ENCODE measurements at places on chromosomes 4 and X.

GRCh38 chrX:38220415-38221390, at the start of gene SRPX:
TSS of gene SRPX (minus strand) at chrX:38220871. CDS start at chrX:38220792, 79 bp downstream.
- no peak for DNase-seq

DNA sequence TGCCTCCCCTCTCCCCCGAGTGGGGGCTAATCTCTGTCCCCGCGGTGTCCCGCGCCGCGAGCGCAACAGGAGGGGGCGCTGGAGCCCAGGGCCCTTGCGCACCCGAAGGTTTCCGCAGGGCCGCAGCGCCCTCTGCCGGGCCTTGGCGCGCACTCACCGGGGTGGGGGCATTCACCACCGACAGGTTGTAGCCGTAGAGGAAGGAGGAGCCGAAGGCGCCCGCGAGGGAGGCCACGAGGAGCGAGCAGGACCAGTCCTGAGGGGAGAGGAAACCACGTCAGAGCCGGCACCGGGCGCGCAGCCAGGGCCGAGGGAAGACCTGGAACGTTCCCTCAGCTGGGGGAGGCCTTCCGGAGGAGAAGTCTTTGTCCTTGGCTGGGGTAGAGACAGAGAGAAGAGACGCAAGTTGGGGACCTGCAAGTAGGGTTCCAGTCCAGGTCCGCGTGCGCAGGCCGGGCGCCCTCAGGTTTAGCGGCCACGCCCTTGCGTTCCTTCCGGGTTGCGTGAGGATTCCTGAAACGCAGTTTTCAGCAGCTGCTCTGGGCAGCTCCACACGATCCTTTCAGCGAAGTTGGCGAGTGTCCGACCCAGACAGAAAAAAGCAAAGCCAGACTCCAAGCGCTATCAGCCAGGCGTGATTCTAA, 2.4 kb downstream of the SLC2A9 start:
- DNase-seq = peak; percentile 95

DNA sequence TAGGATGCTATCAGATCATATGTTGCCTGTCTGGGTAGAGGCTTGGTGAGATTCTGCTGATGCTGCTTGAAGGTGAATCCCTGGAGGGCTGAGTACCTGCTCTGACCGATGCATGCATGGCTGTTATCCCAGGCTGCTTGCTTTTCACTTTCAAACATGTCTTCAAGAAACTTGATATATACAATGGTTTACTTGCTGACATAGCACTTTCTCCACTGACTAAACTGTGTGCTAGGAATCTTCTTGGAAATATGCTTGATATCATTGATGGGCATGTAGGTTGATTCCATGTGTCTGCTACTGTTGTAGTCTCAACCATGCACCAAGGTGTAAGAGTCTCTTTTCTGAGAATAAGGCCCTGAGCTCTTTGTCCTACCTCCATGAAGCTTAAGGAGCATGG, 79.6 kb upstream of the WDR1 start:
- peak; percentile 0 for DNase-seq

DNA sequence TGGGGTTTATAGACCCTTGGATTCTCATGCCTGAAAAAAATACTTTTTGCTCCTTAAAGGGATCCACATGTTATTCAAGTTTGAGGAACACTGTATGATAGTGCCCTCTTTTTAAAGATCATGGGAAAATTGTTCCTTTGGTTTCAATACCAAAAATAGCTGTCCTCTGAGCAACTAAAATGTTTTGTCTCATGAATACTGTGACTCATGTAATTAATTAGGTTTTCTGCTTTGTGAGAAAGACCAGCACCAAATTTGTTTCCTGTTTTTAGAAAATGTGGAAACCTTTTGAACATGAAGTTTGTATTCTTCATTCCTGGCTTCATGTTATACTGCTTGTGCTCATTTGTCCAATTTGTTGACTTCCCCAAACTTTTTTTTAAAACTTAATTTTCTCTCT, 127.6 kb upstream of the SH3RF1 start:
- no peak for DNase-seq

DNA sequence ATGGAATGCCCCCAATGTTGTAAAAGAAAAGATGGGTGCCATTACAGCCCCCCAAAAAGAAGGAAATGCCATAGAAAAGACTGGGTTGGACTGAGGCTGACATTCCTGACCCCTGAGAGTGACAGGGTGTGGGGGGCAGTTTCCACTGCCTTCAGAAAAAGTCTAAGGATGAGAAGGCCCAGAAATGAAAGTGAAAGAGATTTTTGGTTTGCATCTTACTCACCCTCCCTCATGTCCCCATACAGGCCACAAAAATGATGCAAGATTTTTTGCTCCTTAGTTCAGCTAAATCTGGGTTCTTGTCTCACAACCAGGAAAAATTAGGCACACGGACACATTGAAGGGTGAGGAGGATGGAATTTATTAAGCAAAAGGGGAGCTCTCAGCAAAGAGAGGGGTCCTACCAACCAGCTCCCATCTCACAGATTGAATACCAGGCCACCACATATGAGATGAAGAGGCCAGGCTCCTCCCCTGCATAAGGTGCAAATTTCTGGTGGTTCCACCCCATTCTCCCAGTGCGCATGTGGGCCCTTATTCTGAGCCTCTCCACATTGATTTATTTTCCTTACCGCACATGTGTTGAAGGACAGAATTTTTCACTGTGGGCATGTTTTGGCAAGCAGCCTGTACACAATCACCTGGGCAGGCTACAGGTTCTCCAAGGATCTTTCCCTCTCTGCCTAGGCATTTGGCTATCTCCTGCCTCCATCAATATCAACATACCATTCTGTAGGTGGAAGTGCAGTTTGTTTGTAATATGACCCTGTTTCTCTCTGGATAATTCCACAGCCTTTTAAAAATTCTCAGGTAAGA, 18.8 kb downstream of the PPP4R3C start:
- no peak for DNase-seq

GRCh38 chrX:30568136-30568535, 9.4 kb downstream of the TASL start:
- no peak for DNase-seq

- peak; percentile 6 for DNase-seq
These were observed 467.7 kb downstream of the IL15 start for GRCh38 chr4:142104041-142104440.

DNA sequence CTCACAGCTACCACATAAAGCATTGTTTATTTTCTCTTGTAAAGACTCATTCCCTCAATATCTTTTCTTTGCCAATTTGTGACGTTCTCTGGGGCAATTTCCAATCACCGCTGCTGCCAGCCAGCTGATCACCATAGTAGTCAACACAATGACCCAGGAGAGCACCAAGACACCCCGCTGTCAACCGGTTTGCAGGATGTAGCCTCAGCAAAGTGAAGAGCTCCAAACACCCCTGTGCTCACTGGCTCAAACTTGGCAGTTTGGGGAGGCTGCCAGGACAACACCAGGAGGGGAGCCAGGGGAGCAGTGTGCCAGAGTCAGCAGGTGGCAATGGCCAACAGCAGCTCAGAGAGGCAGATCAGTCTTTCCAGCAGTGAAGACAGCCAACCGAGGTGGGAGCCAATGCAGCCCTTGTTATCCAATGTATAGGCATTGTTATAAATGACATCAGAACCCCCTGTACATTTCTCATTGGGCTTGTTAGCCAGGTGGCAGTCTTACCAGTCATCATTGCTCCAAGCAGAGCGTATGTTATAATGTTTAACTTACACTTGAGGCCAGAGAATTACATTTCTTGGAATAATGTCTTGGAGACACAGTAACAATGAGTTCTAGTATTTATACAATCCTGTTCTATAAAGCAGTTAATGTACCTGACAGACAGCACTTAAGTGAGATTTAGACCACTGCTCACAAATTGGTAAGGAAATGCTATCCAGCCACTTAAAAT, 274.9 kb upstream of the GK2 start:
- no peak for DNase-seq

GRCh38 chr4:10456595-10457254, 501 bp downstream of the ZNF518B start:
- DNase-seq = peak; percentile 78

DNA sequence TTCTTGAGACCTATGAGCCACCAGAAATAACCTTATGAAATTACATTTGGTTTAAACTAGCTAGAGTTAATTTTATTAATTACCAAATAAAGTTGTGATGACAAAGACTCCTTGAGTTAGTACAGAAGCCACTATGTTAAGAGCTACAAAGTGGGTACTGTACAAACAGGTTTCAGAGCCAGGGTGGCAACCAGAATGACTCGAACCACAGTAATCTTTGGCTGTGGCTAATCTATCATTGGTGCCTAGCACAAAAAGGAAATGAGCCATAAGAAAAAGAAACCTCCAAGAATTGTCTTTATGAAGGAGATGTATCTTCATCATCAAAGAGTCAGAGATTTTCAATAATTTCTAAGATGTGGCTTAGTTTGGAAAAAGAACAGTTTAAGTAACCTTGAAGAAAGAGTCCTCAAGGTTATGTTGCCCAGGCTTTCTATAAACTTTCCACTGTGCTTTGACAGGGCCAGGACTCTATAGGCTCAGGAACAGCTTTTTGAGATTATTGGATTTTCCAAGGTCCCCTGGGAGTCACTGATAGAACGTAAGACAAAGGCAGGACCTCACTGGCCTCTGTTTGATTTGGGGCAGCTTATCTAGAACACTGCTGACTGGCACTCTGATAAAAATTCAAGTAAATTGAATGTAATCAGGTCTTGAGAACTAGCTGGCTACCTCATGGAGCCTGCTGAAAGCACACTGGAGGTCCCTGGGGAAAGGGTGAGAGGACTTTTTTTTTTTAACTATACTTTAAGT, 777.7 kb downstream of the STIM2 start:
- DNase-seq = no peak

- DNase-seq = no peak
These were observed 174.2 kb upstream of the ETNPPL start for GRCh38 chr4:108937066-108937465.

- DNase-seq = no peak
These were observed 34.6 kb downstream of the UGT2A3 start for GRCh38 chr4:68917016-68917415.

DNA sequence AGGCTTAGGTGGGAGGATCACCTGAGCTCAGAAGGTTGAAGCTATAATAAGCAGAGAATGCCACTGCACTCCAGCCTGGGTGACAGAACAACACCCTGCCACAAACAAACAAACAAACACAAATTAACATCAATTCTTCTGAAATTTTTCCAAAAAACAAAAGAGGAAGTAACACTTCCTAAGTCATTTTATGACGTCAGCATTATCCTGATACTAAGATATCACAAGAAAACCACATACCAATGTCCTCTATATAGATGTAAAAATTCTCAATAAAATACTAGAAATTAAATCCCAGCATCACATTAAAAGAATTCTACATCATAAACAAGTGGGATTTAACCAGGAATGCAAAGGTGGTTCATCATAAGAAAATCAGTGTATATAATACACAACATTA, 64.4 kb upstream of the STK26 start:
- peak; percentile 16 for DNase-seq

DNA sequence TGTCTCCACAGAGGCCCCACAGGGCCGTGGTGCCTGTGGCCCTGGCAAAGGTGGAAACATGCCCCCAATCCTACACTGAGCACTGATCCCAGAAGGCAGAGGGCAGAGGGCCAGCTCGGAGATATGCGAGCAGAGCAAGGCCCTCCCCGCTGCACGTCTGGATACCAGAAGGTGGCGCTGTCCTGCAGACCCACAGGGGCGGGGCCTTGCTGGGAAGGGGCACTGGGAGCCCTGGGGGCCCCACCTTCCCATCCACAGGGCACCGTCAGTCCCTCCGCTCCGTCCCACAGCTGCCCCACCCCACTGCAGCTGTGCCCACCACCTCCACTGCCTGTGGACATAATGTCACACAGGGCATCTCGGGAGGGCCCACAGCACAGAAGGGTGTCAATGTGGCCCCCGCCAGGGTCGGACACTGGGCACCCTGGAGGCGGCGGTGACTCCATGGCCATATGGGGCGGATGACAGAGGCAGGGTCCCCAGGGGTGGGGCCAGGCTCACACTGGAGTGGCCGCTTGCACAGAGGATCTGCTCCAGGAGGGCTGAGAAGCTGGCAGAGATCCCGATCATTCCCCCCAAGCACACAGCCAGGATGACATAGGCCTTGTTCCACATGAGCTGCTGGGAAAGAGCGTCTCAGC, 4.8 kb downstream of the SLC49A3 start:
- peak; percentile 86 for DNase-seq

Data from hematopoietic multipotent progenitor cell treated with erythropoietin and hydrocortisone succinate and interleukin-3 and kit ligand, for 6 days (in vitro differentiated cells).